D341Med (cell line): ENCODE measurements at places on chromosomes 2 and 18.

- no peak for DNase-seq
Measured at GRCh38 chr18:53033128-53033527, 693.1 kb downstream of the DCC start.

- DNase-seq: no peak
Measured at GRCh38 chr2:134365356-134365755, 111.5 kb downstream of the MGAT5 start.

GRCh38 chr2:43171789-43172188 is 54.6 kb downstream of the ZFP36L2 start:
- no peak for DNase-seq

- DNase-seq: no peak
Measured at GRCh38 chr18:30106356-30106755, 936.2 kb downstream of the DSC3 start.

DNA sequence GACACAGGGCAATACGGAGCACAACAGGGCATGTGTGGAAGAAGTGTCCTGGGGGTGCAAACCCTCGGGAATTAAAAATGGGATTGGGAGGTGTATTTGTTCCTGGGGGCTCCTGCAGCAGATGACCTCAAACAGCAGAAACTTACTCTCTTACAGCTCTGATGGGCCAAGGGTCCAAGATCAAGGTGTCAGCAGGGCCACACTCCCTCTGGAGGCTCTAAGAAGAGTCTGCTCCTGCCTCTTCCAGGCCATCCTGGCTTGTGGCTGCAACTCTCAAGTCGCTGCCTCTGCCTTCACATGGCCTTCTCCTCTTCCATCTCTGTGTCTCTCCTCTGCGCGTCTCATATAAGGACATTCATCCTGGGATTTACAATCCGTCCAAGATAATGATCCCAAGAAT is 12.4 kb upstream of the SPATA3 start:
- no peak for DNase-seq

DNA sequence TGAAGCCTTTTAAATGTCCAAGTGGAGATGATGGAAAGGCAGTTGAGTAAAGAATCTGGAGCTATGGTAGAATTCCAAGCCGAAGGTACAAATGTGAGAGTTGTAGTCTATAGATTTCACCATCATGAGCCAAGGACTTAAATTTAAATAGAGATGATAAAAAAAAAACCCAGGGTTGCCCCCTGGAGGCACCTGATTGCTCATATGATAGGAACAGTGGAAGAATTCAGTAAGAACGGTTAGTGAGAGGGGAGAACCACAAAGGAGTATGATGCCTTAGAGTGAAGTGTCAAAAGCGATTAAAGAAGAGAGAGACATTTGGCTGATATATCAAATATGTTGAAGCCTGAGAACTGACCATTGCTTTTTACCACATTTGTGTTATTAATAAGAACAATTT is 11.9 kb downstream of the NYAP2 start:
- DNase-seq: no peak

- DNase-seq: no peak
Measured at GRCh38 chr18:46002934-46003333, 35.8 kb upstream of the EPG5 start.

- DNase-seq: peak; percentile 80
Measured at GRCh38 chr2:204544961-204545860, at the start of gene PARD3B. TSS of gene PARD3B (plus strand) at chr2:204545475. CDS start at chr2:204546000, 525 bp downstream.
